ENCODE measurements at places on chromosomes 6 and 20. TPM values are rescaled to one million over a fixed set of nuclear protein-coding genes. Genes with fewer than 3 reads are reported as not detected.

HEY2 gene
- total RNA-seq, result not detected

TMEM200A gene
- total RNA-seq, result not detected

COX4I2 gene
- total RNA-seq, result not detected

FAM209B gene
- 0.95 TPM for total RNA-seq

GUCA1A gene
- not detected for total RNA-seq

POM121L2 gene
- not detected for total RNA-seq

BPIFB4 gene
- total RNA-seq, result not detected

TRIM15 gene
- 0.79 TPM for total RNA-seq

RWDD1 gene
- total RNA-seq, result 47.8 TPM

TAGAP gene
- total RNA-seq, result 82.6 TPM

XKR7 gene
- total RNA-seq, result 0.02 TPM

GLP1R gene
- 0.07 TPM for total RNA-seq

RIPOR3 gene
- not detected for total RNA-seq

FANCE gene
- total RNA-seq, result 16.3 TPM

TCF21 gene
- not detected for total RNA-seq

KCNQ5 gene
- 12.0 TPM for total RNA-seq

RCAN2 gene
- total RNA-seq, result 0.37 TPM

LY86 gene
- total RNA-seq, result 2.0 TPM

ULBP1 gene
- total RNA-seq, result 2.8 TPM

IP6K3 gene
- not detected for total RNA-seq

ZSCAN16 gene
- total RNA-seq, result 2.3 TPM

GPX5 gene
- not detected for total RNA-seq

MAFB gene
- total RNA-seq, result not detected

RFX6 gene
- not detected for total RNA-seq

FNDC1 gene
- not detected for total RNA-seq

DBNDD2 gene
- 56.7 TPM for total RNA-seq

ADGRF1 gene
- not detected for total RNA-seq

CLIC5 gene
- total RNA-seq, result 0.52 TPM

CST7 gene
- 43.1 TPM for total RNA-seq

MOG gene
- total RNA-seq, result not detected

HLA-DQB2 gene
- total RNA-seq, result not detected

VSX1 gene
- not detected for total RNA-seq

PROKR2 gene
- total RNA-seq, result not detected

PRPF6 gene
- 40.2 TPM for total RNA-seq

RSPH4A gene
- not detected for total RNA-seq

LST1 gene
- total RNA-seq, result 11.5 TPM

Measured in activated naive CD4-positive, alpha-beta T cell treated with anti-CD3 and anti-CD28 coated beads for 36 hours (primary cell).